ENCODE measurements at places on chromosomes 12 and 14.

GRCh38 chr12:103529306-103529705 lies 33.5 kb upstream of the C12orf42 start:
- no peak for DNase-seq

GRCh38 chr14:37027188-37027824 lies 145.1 kb downstream of the SLC25A21 start:
- DNase-seq = no peak

- no peak for DNase-seq
Observed at GRCh38 chr12:119154435-119154818, 24.3 kb upstream of the HSPB8 start.

- DNase-seq = no peak
Observed at GRCh38 chr14:59566725-59567124, 9.9 kb downstream of the CCDC175 start.

GRCh38 chr12:49588721-49589516 lies 16.5 kb downstream of the FAM186B start:
- no peak for DNase-seq

DNA sequence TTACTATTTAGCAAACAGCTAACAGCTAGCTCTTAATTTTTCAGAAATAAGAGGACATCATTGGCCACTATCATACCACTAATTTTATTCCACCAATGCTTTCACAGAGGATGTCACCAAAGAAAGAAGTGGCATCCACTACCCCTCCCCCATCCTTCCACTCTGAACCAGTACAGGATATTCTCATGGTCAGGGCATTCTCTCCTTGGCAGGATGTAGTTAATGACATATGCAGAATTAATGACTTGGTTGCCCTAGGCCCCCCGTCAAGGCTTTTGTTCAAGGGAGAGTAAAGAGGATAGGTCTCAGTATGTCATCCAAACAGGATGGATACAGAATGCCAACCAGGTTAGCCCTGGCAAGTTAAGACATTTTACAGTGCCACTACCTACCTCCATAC lies 18.9 kb upstream of the NUP107 start:
- DNase-seq = no peak

DNA sequence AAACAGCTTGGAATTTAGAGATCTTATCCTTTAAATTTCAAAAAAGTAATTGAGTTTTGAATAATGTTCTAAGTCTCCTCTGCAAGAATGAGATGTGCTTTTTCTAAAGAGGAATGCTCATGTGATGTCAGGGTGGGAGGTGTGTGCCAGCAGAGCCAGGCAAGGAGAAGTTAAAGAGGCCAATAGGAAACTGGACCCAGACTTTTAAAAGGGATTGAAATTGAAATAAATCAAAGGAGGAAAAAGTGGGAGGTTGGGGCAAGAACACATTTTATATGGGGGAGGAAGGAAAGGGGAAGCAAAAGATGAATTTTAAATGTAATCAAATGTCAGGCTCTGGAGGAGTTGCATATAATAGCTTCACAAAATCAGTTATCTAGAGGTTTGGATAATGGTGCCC lies 126.1 kb downstream of the FIGNL2 start:
- no peak for DNase-seq

DNA sequence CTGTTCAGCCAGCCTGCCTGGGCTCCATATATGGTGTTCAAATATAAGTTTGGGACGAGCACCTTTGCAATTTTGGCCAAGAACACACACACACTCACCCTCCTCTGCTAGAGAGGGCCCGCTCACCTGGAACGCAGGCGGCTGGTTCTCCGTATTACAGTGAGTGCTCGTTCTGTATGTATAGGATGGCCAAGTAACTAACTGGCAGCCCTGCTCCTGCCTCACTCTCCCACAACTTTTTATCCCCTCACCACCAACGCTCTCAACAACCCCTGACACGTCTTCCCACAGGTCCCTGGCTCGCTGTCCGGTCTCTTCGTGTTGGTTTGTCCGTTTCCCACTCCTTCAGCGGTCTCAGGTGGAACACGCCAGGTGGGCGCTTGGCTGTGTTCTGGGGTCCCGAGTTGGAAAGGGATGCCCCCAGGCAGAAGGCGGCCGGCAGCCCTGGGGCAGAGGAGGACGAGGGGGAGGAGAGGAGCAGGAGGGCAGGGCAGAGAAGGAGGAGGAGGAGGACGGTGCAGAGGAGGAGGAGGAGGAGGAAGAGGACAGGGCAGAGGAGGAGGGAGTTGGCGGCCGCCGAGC lies 398 bp upstream of the MSRB3 start:
- DNase-seq = no peak

DNA sequence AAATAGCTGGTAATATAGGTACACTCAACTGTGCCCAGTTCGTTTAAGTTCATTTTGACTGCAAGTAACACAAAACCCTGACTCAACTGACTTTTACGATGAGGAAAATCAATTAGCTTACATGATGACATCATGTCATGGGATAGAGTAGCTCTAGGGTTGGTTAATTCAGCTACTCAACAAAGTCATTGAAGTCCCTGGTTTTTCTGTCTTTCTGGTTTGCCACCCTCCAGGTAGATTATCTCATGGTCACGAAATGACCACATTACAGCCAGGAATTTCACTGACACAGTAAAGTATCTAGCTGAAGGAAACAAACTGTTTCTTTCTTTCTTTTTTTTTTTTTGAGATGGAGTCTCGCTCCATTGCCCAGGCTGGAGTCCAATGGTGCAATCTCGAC lies 68.5 kb upstream of the FUT8 start:
- no peak for DNase-seq

Measured in mesenteric fat pad (tissue), 1 donor.